Activated naive CD8-positive, alpha-beta T cell treated with anti-CD3 and anti-CD28 coated beads, Interleukin-2, amount 50 U/mL, for 24 hours (primary cell): ENCODE measurements at places on chromosomes 2 and 18.

DNA sequence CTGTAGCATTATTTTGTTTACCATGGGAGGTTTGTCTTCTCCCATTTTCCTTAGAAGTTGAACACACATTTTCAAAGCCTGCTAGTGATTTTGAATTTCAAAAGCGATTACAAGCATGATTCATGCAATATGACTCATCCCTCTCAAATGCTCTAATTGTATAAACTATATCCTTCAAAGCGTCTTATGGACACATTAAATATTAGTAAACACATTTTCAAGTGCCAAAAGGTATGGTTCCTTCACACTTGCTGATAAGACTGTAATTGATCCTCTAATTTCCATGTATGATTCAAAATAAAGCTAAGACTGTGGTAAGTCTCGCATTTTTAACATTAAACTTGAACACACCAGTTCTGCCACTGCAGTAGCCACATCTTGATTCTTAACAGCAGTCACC is 512.9 kb downstream of the LRRTM4 start:
- H3K27me3 ChIP-seq = no peaks in the 10 kb centered on the region
- H3K27ac ChIP-seq = no peak overlapping the region
- H3K4me1 ChIP-seq = no peaks in the 10 kb centered on the region
- no peak overlapping the region for H3K4me3 ChIP-seq

- peak overlapping the region; percentile 54 for H3K27ac ChIP-seq
- peaks cover 9% of the 10 kb centered on the region for H3K36me3 ChIP-seq
- peak overlapping the region; percentile 98 for H3K4me3 ChIP-seq
- H3K4me1 ChIP-seq = peaks cover 54% of the 10 kb centered on the region
- peak; percentile 16 for DNase-seq
These were observed 2.1 kb downstream of the HADHB start for GRCh38 chr2:26246818-26247217.

- H3K27ac ChIP-seq = no peak overlapping the region
- no peaks in the 10 kb centered on the region for H3K27me3 ChIP-seq
- no peak overlapping the region for H3K4me3 ChIP-seq
- no peak for DNase-seq
These were observed 936.6 kb upstream of the SLC39A10 start for GRCh38 chr2:194720462-194720861.

DNA sequence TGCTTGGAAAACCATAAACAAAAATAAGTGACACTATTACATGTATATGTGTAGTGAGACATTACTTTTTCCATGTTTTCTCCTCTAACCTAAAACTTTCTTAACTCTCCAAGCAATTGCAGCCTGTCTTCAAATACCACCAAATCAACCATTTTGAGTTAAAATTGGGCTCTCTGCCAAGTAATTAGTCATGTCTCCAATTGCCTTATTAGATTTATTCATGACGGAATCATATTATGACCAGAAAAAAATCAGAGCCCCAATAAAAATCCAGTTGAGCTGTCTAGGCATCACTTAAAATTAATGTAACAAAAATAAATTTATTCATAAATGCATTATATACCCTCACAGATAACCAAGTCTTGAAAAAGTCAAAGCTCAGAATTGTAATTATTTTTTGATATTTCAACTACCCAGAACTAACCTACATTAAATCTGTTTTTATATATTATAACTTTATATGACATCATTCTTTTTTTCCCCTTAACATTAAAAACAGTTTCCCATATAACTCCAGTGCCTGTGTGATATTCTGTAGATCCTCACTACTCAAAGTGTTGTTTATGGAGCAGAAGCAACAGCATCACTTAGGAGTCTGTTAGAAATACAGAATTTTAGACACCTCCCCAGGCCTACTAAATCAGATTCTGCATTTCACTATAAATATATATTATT is 157.0 kb downstream of the ERBB4 start:
- H3K4me1 ChIP-seq = no peaks in the 10 kb centered on the region
- H3K36me3 ChIP-seq = no peaks in the 10 kb centered on the region
- no peak overlapping the region for H3K27ac ChIP-seq
- H3K27me3 ChIP-seq = no peaks in the 10 kb centered on the region

DNA sequence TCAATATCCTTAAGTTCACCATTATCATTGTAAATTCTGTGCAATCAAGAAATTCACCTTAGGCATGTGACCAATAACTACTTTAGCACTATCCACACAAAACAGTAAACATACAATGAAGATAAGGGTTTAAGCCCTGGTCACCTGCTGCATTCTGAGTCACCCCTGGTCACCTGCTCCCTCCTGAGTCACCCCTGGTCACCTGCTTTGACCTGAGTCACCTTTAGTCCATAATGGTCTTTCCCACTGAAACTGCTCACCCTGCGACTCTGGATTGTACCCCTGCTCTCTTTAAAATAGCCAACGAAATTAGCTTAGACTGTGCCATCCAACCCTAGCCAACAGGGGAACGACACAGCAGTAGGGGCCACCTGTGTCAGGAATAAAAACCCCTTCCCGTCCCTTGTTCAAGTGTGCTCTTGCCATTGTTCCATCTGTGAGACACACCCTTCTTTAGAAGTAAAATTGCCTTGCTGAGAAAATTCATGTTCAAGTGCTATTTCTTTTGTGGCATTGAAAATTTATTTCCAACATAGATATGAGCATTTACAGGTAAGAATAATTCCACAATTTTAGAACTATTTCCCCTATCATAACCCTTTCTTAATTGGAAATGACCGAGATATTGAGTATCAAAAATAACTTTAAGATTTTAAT is 902.8 kb downstream of the DSC3 start:
- H3K36me3 ChIP-seq = no peaks in the 10 kb centered on the region
- no peaks in the 10 kb centered on the region for H3K4me1 ChIP-seq
- no peak for DNase-seq
- no peaks in the 10 kb centered on the region for H3K27me3 ChIP-seq

- peaks cover 31% of the 10 kb centered on the region for H3K4me1 ChIP-seq
- DNase-seq = no peak
- peaks cover 7% of the 10 kb centered on the region for H3K27me3 ChIP-seq
These were observed 201.7 kb downstream of the BCL11A start for GRCh38 chr2:60351802-60352201.

DNA sequence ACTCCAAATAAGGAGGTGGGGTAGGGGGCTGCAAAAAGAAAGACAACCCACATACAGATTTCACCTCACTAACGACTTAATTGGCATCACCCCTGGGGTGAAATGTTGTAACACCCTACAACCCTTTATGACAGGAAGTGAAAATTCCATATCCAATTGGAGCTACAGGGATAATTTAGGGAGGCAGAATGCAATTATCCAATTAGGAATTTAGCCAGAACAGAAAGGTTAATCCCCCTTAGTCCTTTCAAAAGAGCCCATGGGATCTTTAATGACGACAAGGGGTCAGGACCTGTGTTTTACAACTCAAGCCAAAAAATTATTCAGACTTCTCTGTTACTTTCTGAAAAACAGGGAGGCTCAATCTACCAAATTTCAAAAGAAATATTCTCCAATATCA is 1027.1 kb downstream of the TMEM182 start:
- H3K27ac ChIP-seq = no peak overlapping the region
- no peak overlapping the region for H3K4me3 ChIP-seq
- H3K27me3 ChIP-seq = no peaks in the 10 kb centered on the region
- no peak for DNase-seq

DNA sequence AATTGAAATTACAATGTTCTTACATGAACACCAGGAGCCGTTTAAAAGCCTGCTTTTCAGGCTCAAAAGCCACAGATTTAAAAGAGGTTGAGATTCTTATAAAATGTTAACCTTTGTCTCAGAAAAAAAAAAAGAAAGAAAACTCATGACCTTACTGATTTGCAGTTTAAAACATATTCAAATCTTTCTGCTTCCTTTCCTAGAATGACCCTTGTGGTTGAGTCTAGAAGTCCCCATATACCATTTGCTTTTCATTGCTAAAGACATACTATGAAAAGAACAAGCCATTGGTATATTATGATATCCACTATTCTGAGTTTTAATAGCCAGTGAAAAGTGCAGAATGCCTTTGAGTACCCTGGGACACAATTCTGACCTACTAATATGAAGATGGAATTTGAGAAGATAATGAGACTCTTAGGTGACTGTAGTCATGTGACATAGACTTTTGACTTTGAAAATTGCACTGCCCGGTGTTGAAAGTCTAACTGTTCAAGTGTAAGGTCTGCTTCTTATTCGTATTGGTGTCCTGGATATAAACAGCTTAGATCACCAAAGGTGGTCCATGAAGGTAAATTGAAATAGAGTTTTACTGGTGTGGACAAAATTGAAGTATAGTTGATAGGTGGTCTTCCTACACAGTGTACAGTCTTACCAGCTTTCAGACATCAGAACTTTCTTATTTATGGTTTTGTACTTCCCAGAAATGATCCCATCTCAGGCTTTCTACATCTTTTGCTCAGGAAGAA is 117.0 kb downstream of the DOCK10 start:
- H3K4me1 ChIP-seq = peaks cover 88% of the 10 kb centered on the region
- no peak for DNase-seq
- no peaks in the 10 kb centered on the region for H3K27me3 ChIP-seq
- peaks cover 59% of the 10 kb centered on the region for H3K36me3 ChIP-seq
- H3K4me3 ChIP-seq = peak overlapping the region; percentile 58

GRCh38 chr2:223725494-223725893 is 111.9 kb downstream of the AP1S3 start:
- DNase-seq = no peak
- H3K4me1 ChIP-seq = no peaks in the 10 kb centered on the region
- no peak overlapping the region for H3K27ac ChIP-seq
- H3K27me3 ChIP-seq = peaks cover 2% of the 10 kb centered on the region
- H3K36me3 ChIP-seq = no peaks in the 10 kb centered on the region

DNA sequence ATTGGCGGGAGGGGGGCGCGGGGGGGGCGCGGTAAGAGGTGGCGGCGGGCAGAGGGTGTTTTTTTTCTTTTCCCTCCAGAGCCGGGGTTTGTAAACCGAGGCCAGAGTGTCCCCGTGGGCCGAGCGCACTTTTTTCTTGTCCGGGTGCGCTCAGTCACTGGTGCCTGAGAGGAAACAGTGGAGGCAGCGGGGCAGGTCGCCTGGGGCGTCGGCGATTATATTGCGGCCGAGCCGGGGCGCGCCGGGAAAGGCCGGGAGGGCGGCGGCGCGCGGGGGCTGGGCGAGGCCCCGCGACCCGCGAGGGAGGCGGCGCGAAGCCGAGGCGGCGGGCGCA is 275 bp downstream of the HOXD8 start:
- DNase-seq = no peak
- peak overlapping the region; percentile 11 for H3K4me3 ChIP-seq
- H3K27ac ChIP-seq = no peak overlapping the region
- H3K36me3 ChIP-seq = no peaks in the 10 kb centered on the region
- peaks cover 81% of the 10 kb centered on the region for H3K27me3 ChIP-seq

DNA sequence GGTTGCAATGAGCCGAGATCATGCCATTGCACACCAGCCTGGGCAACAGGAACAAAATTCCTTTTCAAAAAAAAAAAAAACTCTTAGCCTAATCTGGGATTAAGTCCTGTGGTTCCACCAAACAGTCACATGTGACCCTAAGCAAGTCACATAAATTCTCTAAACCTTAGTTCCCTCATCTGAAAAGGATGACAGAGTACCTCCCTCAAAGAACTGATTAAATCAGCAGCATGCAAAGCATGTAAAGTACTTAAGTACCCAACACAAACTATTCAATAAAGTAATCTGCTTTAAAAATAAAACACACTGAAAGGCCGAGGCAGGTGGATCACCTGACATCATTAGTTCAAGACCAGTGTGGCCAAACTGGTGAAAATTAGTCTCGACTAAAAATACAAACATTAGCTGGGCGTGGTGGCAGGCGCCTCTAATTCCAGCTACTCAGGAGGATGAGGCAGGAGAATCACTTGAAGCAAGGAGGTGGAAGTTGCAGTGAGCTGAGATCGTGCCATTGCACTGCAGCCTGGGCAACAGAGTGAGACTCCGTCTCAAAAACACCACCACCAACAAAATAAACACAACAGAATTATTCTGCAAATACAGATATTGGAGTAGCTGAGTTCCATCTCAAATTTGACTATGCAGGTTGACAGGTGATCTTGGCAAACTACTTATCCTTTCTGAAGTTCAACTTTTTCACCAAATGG is 7.0 kb downstream of the USP34 start:
- no peaks in the 10 kb centered on the region for H3K27me3 ChIP-seq
- peaks cover 10% of the 10 kb centered on the region for H3K36me3 ChIP-seq
- H3K27ac ChIP-seq = no peak overlapping the region
- peaks cover 52% of the 10 kb centered on the region for H3K4me1 ChIP-seq
- DNase-seq = no peak
- no peak overlapping the region for H3K4me3 ChIP-seq

- H3K36me3 ChIP-seq = no peaks in the 10 kb centered on the region
- H3K27ac ChIP-seq = no peak overlapping the region
These were observed 47.1 kb downstream of the CNGA3 start for GRCh38 chr2:98393354-98393753.

- no peaks in the 10 kb centered on the region for H3K36me3 ChIP-seq
- H3K4me1 ChIP-seq = no peaks in the 10 kb centered on the region
- H3K4me3 ChIP-seq = no peak overlapping the region
- H3K27me3 ChIP-seq = no peaks in the 10 kb centered on the region
These were observed 88.0 kb downstream of the AQP4 start for GRCh38 chr18:26777351-26778053.

DNA sequence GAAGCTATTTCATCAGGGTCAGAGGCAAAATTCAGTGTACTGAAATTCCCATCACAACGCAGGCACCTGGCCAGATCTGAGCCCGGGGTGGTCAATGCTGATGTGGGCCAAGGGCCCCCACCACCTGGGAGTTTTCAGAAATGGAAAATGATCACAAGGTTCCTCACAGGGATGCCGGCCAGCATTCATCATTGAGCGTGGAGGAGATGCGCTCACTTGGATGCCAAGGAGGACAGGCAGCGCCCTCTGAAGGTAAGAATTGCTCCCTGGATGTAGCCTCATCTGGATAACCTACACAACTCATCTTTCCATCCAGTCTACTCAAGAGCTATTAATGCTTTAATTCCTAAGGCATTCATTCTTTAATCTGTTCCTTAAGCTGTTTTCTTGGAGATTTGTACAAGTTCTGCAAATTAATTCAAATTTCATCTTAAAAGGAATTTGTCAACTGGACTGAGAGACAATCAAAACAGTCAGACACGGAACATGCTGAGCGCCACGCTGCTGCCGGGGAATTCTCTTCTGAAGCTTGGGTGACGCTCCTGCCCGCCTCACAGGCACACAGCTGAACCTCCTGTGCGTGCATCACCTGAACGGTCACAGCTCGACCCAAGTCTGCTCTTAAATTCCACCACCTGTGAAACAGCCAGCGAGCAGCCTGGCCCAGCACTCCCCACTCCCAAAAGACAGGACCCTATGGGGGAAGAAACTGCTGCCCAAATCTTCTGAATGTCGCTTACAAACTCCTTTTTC is 206.7 kb downstream of the HDAC4 start:
- H3K36me3 ChIP-seq = peaks cover 9% of the 10 kb centered on the region
- peaks cover 7% of the 10 kb centered on the region for H3K4me1 ChIP-seq
- H3K27ac ChIP-seq = no peak overlapping the region
- no peak overlapping the region for H3K4me3 ChIP-seq

DNA sequence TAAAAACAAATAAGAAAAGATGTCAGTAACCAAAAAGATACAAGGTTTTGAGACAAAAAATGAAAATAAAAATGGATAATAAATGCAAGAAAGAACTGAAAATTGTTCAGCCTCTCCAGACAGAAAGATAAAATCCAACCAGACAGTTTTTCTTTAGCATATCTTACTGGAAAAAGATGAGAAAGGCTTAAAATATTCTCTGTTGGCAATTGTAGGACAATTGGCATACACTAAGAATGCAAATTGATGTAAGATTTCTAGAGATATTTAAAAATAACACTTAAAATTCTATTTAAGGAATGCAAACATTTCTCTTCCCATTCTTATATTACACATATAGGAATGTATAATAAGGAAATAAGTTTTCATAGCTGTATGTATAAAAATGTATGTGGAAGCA is 590.6 kb downstream of the DSC3 start:
- H3K4me1 ChIP-seq = no peaks in the 10 kb centered on the region
- DNase-seq = no peak
- H3K27ac ChIP-seq = no peak overlapping the region
- H3K4me3 ChIP-seq = no peak overlapping the region
- no peaks in the 10 kb centered on the region for H3K36me3 ChIP-seq
- no peaks in the 10 kb centered on the region for H3K27me3 ChIP-seq
